ENCODE measurements at places on chromosomes 7 and 10.

GRCh38 chr10:44864051-44864450 is 47.1 kb upstream of the TMEM72 start:
- no peaks in the 10 kb centered on the region for H3K36me3 ChIP-seq
- peaks cover 12% of the 10 kb centered on the region for H3K4me1 ChIP-seq
- H3K27ac ChIP-seq, result no peak overlapping the region
- peak overlapping the region; percentile 87 for H3K4me3 ChIP-seq

GRCh38 chr10:44417761-44418160 is 32.9 kb upstream of the CXCL12 start:
- no peaks in the 10 kb centered on the region for H3K4me1 ChIP-seq
- DNase-seq, result no peak
- H3K27ac ChIP-seq, result no peak overlapping the region
- no peaks in the 10 kb centered on the region for H3K36me3 ChIP-seq
- H3K4me3 ChIP-seq, result no peak overlapping the region

GRCh38 chr7:26319636-26320035 is 28.0 kb downstream of the SNX10 start:
- H3K27me3 ChIP-seq, result no peaks in the 10 kb centered on the region
- DNase-seq, result no peak
- H3K27ac ChIP-seq, result peak overlapping the region; percentile 66
- H3K4me1 ChIP-seq, result peaks cover 60% of the 10 kb centered on the region
- H3K4me3 ChIP-seq, result no peak overlapping the region

DNA sequence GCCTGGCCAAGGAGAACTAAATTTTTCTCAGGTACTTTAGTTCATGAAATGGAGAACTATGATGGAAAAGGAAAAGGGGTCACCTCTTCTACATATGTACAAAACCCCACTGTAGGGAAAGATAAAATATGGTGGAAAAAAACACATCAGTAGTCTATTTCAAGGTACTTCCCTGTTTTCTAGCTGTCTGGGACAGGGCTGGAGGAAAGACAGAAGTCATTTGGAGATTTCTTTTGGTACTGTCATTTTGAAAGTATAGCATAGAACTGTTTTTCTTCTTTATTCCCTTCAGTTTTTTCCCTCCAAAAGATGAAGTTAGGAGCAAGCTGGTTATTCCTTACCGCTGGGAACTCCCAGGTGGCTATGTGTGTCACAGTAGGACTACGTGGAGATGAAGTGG is 196.1 kb downstream of the DOCK4 start:
- peaks cover 4% of the 10 kb centered on the region for H3K27me3 ChIP-seq
- no peaks in the 10 kb centered on the region for H3K36me3 ChIP-seq
- no peak overlapping the region for H3K27ac ChIP-seq
- no peak for DNase-seq
- H3K4me1 ChIP-seq, result no peaks in the 10 kb centered on the region

- no peaks in the 10 kb centered on the region for H3K27me3 ChIP-seq
- no peak overlapping the region for H3K27ac ChIP-seq
- H3K36me3 ChIP-seq, result no peaks in the 10 kb centered on the region
- DNase-seq, result no peak
- H3K4me3 ChIP-seq, result no peak overlapping the region
Observed at GRCh38 chr10:52486840-52487611, 172.9 kb downstream of the DKK1 start.

- H3K4me1 ChIP-seq, result no peaks in the 10 kb centered on the region
- H3K27me3 ChIP-seq, result peaks cover 3% of the 10 kb centered on the region
- no peak overlapping the region for H3K4me3 ChIP-seq
- no peak overlapping the region for H3K27ac ChIP-seq
- H3K36me3 ChIP-seq, result no peaks in the 10 kb centered on the region
Observed at GRCh38 chr10:129393812-129394211, 73.2 kb upstream of the MGMT start.

DNA sequence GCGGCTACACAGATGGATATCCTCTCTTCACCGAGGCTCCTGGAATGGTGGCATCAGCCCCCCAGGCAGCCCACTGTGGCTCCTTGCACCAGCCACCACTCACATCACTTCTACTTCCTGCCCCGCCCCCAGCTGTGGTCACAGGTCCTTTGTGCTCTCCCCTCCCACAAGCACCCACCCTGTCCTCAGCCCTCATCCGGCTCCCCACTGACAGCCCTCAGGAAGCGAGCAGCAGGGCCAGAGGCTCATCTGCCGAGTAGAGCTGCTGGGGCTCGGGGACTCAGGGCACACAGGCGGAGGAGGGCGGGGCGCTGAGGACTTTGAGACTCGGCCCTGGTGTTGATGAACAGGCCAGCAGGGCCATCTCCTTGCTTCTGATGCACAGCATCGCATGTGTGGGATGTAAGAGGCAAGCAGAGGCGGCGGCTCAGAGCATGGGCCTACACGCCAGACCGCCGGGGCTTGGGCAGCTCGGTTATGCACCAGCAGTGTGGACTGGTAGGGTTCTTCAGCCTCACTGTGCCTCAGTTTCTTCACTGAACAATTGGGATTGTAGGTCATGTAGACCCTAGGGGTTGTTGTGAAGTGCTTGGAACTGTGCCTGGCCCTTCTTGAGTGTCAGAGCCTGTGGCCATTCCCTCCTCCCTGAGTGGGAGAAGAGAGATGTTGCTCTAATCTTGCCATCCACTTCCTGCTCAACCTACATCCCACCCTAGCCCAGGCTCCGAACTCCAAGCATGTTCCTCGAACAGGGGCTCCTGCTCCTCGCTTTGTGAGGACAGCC is at the start of gene PRF1:
Gene PRF1 (minus strand): TSS at position 77 of the 784 bp plus-strand sequence. CDS start 1,839 bp downstream, outside the sequence.
- H3K36me3 ChIP-seq, result no peaks in the 10 kb centered on the region
- no peak within 1 kb of the TSS for H3K27ac ChIP-seq
- no peak for DNase-seq
- no peaks in the 10 kb centered on the region for H3K4me1 ChIP-seq
- no peak within 1 kb of the TSS for H3K4me3 ChIP-seq

GRCh38 chr7:40300146-40300670 is 165.4 kb downstream of the SUGCT start:
- H3K4me3 ChIP-seq, result no peak overlapping the region
- H3K27me3 ChIP-seq, result no peaks in the 10 kb centered on the region
- no peaks in the 10 kb centered on the region for H3K36me3 ChIP-seq
- H3K4me1 ChIP-seq, result no peaks in the 10 kb centered on the region

- peaks cover 68% of the 10 kb centered on the region for H3K27me3 ChIP-seq
- DNase-seq, result no peak
- no peak overlapping the region for H3K27ac ChIP-seq
- no peak overlapping the region for H3K4me3 ChIP-seq
- peaks cover 24% of the 10 kb centered on the region for H3K4me1 ChIP-seq
- no peaks in the 10 kb centered on the region for H3K36me3 ChIP-seq
Observed at GRCh38 chr10:69569396-69569934, 3.8 kb downstream of the NEUROG3 start.

DNA sequence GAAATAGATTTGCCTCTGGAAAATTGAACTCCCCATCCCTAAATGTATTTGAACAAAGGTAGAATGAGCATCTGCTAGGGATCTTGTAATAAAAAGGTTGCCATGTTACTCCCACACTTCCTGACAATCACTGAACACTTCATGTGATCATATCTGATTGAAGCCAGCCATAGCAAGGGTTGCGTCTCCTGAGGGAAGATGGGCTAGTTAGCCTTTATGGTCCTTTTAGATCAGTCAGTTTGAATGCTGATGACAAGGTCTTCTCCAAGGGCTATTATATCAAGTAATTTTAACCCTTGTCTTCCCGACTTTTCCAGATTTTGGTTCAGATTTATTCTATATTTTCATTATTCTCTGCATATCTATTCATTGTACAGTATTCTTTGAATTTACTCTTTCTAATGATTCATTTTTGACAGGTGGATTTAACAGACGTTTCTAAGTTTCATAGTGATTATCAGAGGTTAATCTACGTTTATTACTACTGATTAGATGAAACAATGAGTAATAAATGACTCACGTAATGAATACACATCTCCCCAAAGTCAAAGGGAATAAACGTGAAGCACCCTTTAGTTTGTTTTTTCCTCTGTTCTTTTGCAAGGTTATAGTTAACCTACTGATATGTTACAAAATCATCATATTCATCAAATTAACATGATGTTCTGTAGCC is 28.1 kb downstream of the CSGALNACT2 start:
- peaks cover 3% of the 10 kb centered on the region for H3K4me1 ChIP-seq
- no peak overlapping the region for H3K27ac ChIP-seq
- H3K27me3 ChIP-seq, result no peaks in the 10 kb centered on the region

Measured in activated B cell treated with CpG ODN at 0.5 μM for 24 hours (primary cell).